ENCODE measurements at places on chromosomes 1 and 21. TPM values are rescaled to one million over a fixed set of nuclear protein-coding genes. Genes with fewer than 3 reads are reported as not detected.

Gene OLFML2B
- total RNA-seq: 7.1 TPM

Gene LDLRAD1
- not detected for total RNA-seq

Gene OR2M3
- total RNA-seq: not detected

Gene DCDC2B
- total RNA-seq: not detected

Gene MPZ
- 0.87 TPM for total RNA-seq

Gene ATAD3A
- total RNA-seq: 25.1 TPM

Gene IFI44L
- 7.6 TPM for total RNA-seq

Gene LCE3D
- total RNA-seq: not detected

Gene TNFRSF8
- under 0.01 TPM for total RNA-seq

Gene CTSE
- total RNA-seq: not detected

Gene FNDC10
- 1.6 TPM for total RNA-seq

Gene FAM229A
- total RNA-seq: 2.3 TPM

Gene BARHL2
- not detected for total RNA-seq

Gene SUMO3
- total RNA-seq: 92.6 TPM

Gene ASAP3
- 62.4 TPM for total RNA-seq

Gene MAP3K21
- 0.73 TPM for total RNA-seq

Gene BRWD1
- total RNA-seq: 60.9 TPM

Gene LIPI
- total RNA-seq: not detected

Gene HES2
- total RNA-seq: 1.3 TPM

Gene LY9
- not detected for total RNA-seq

Gene NPHS2
- total RNA-seq: not detected

Gene GJB3
- total RNA-seq: not detected

Gene IL12RB2
- total RNA-seq: not detected

Gene BRDT
- not detected for total RNA-seq

Gene SIPA1L2
- 1.3 TPM for total RNA-seq

Gene HAO2
- total RNA-seq: not detected

Gene ELOA
- total RNA-seq: 22.7 TPM

Gene PRKAA2
- total RNA-seq: 3.0 TPM

Gene MAB21L3
- total RNA-seq: not detected

Gene ANXA9
- total RNA-seq: 0.17 TPM

Gene GREM2
- 7.7 TPM for total RNA-seq

Gene S100B
- total RNA-seq: 0.29 TPM

Gene ECM1
- 74.4 TPM for total RNA-seq

Gene SPATA1
- total RNA-seq: 1.3 TPM

All from smooth muscle cell of trachea (primary cell).